ENCODE measurements at places on chromosomes 2 and 18.

GRCh38 chr2:208285853-208286252, 19.8 kb downstream of the PIKFYVE start:
- no peaks in the 10 kb centered on the region for H3K27me3 ChIP-seq
- no peak for DNase-seq
- H3K27ac ChIP-seq, result no peak overlapping the region
- no peaks in the 10 kb centered on the region for H3K36me3 ChIP-seq

GRCh38 chr2:127528487-127528886, 2.2 kb upstream of the IWS1 start:
- H3K27ac ChIP-seq, result no peak overlapping the region
- DNase-seq, result no peak
- H3K36me3 ChIP-seq, result no peaks in the 10 kb centered on the region
- no peak overlapping the region for H3K4me3 ChIP-seq
- H3K4me1 ChIP-seq, result peaks cover 14% of the 10 kb centered on the region
- H3K27me3 ChIP-seq, result no peaks in the 10 kb centered on the region

- no peak overlapping the region for H3K27ac ChIP-seq
- no peak for DNase-seq
- no peaks in the 10 kb centered on the region for H3K4me1 ChIP-seq
- H3K36me3 ChIP-seq, result no peaks in the 10 kb centered on the region
- H3K4me3 ChIP-seq, result no peak overlapping the region
Measured at GRCh38 chr2:203744091-203744490, 37.7 kb downstream of the CD28 start.

DNA sequence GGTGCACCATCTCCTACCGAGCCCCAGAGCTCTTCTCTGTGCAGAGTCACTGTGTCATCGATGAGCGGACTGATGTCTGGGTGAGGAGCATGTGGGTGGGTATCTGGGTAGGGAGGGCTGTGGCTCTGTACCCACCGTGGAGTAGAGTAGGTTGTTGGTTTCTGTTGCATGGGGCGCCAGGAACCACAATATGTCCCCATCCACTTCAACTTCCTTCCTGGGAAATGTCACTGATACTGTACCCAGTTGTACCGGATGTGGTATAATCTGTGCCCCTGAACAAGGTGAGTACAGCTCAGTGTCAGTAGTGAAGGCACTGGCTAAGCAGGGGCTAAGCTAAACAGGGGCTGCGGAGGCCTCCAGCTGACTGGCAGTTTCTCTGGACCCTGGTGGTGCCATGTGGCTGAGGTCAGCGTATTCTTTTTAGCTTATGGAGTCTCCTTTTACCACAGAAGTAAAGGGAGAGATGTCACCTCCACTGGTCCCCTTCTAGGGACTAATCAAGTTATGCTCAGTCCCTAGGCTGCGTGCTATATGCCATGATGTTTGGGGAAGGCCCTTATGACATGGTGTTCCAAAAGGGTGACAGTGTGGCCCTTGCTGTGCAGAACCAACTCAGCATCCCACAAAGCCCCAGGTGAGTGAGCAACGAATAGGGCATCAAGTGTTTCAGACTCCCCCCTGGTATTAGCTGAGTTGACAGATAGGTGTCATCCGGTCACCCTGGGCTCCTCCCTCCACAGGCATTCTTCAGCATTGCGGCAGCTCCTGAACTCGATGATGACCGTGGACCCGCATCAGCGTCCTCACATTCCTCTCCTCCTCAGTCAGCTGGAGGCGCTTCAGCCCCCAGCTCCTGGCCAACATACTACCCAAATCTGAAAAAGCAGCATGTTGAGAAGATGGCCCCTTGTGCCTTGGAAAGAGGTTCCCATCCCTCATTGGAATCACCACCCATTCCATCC, 2.7 kb downstream of the STK16 start:
- H3K27me3 ChIP-seq, result no peaks in the 10 kb centered on the region
- H3K4me1 ChIP-seq, result peaks cover 26% of the 10 kb centered on the region
- H3K4me3 ChIP-seq, result no peak overlapping the region
- no peaks in the 10 kb centered on the region for H3K36me3 ChIP-seq
- H3K27ac ChIP-seq, result no peak overlapping the region
- no peak for DNase-seq

GRCh38 chr2:147589127-147589526, 255.7 kb upstream of the ACVR2A start:
- H3K27me3 ChIP-seq, result no peaks in the 10 kb centered on the region
- H3K4me3 ChIP-seq, result no peak overlapping the region
- H3K27ac ChIP-seq, result no peak overlapping the region
- no peaks in the 10 kb centered on the region for H3K4me1 ChIP-seq
- no peak for DNase-seq

GRCh38 chr2:24509425-24509824, 18.4 kb downstream of the NCOA1 start:
- H3K4me3 ChIP-seq, result no peak overlapping the region
- H3K27ac ChIP-seq, result no peak overlapping the region
- H3K36me3 ChIP-seq, result no peaks in the 10 kb centered on the region
- DNase-seq, result no peak
- peaks cover 21% of the 10 kb centered on the region for H3K4me1 ChIP-seq

DNA sequence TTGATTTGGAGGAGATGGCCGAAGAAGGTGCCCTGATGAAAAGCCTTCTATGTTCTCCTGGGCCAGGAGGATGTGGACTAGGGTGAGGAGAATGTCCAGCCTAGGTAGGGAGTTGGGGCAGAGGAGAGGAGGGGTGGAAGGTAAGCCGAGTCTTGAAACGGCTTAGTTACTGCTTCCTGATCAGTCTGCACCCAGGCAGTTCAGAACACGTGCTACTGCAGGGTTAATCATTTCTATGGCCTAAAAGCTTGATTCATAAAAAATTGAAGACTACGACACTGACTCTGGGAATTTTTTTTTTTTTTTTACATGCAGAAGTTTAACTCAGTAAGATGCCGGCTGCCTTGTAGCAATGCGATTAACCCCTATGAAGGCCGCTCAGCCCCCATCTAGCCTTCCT, 125.3 kb downstream of the TMEM163 start:
- H3K4me3 ChIP-seq, result no peak overlapping the region
- H3K27me3 ChIP-seq, result no peaks in the 10 kb centered on the region
- no peak for DNase-seq
- no peaks in the 10 kb centered on the region for H3K36me3 ChIP-seq
- H3K4me1 ChIP-seq, result no peaks in the 10 kb centered on the region
- no peak overlapping the region for H3K27ac ChIP-seq

DNA sequence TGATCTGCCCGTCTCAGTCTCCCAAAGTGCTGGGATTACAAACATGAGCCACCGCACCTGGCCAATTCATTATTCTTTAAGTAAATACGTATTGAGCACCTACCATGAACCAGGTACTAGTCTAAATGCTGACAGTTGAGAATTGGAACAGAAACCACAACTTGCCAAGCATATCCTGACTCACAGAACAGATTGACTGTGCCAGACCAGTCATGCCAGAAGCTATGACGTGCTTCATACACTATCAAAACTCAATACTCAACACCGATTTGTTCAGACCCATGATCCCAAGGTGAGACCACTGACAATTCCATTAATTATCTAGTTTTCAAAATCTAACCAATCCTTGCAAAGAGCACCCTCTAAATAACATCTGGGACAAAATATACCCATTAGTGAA, 148.6 kb downstream of the B3GNT2 start:
- no peak for DNase-seq
- no peaks in the 10 kb centered on the region for H3K36me3 ChIP-seq

- no peaks in the 10 kb centered on the region for H3K4me1 ChIP-seq
- no peak overlapping the region for H3K27ac ChIP-seq
- no peaks in the 10 kb centered on the region for H3K27me3 ChIP-seq
- H3K36me3 ChIP-seq, result no peaks in the 10 kb centered on the region
Measured at GRCh38 chr2:20065885-20066602, 14.6 kb upstream of the LAPTM4A start.

DNA sequence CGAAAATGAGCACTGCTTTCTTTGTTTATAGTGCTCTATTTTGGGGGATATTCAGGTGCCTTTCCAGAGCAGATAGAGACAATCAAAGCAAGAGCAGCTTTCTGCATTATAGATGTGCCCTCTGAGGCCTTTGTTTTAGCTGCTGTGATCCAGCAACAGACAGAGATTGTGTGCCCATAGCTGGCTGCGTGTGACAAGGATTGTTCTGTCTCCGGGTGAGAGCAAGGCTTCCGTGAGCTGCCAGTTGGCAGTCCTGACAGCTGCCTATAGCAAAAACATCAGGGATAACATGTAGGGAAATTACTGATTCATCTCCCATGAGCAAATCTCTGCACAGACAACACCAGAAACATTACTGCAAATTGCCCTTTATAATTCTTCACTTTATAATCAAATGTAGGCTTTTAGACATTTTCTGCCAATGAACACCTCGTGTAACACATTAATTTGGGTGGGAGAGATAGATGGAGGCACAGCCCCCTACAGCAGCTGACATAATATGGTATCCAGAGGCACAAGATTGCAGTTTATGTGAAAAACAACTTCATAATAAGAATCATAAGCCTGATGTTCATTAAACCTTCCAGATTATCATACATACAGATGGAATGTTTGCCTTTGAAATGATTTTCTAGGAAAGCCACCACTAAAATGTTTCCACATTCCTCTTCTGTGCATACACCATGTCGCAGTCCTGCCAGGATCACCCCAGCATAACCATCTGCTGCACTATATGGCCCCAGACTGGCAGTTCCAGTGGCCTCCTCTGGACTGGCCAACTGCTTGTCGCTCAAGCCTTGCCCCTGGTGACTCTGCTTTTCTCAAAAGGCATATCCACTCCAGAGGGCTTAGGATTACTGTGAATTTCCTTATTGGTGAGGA, 131.2 kb downstream of the TRIB2 start:
- H3K4me3 ChIP-seq, result no peak overlapping the region
- DNase-seq, result no peak
- no peaks in the 10 kb centered on the region for H3K4me1 ChIP-seq
- H3K27me3 ChIP-seq, result no peaks in the 10 kb centered on the region
- H3K27ac ChIP-seq, result no peak overlapping the region
- no peaks in the 10 kb centered on the region for H3K36me3 ChIP-seq

- no peaks in the 10 kb centered on the region for H3K27me3 ChIP-seq
- H3K27ac ChIP-seq, result no peak overlapping the region
- no peak overlapping the region for H3K4me3 ChIP-seq
Measured at GRCh38 chr18:76553715-76554546, 58.9 kb upstream of the ZNF516 start.

DNA sequence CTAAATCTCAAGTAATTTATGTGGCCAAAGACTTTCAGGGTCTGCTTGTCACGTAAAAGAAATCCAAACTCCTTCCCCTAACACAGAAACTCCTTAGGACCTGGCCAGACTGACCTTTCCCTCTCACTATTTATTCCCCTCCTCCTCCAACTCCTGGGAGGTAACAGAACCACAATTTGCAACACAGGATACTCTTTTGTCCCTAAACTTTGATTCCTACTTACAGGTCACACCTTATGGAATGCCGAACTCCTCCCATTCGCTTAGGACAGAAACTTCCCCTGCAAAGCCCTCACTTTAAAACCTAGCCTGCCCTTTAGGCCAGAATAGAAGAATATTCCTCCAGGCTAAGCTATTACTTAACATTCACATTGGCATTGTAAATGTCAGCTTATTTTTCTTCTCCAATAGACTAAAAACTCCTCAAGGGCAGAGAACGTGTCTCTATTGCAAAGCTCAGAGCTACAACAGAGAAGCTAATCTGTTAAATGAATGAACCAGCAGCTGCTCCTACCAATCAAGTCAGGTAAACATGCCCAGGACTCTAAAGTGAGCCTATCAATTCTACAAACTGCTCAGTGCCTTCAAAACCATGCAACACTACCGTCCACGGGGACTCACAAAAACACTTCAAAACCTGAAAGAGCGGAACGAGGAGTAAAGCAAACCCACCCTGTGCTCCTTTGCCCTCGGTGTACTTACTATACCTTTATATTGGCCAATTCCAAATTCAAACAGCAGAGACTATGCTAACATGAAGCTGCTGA, 6.1 kb downstream of the INO80D start:
- H3K27ac ChIP-seq, result no peak overlapping the region
- H3K27me3 ChIP-seq, result no peaks in the 10 kb centered on the region
- H3K36me3 ChIP-seq, result no peaks in the 10 kb centered on the region
- H3K4me3 ChIP-seq, result no peak overlapping the region
- DNase-seq, result no peak
- peaks cover 5% of the 10 kb centered on the region for H3K4me1 ChIP-seq

DNA sequence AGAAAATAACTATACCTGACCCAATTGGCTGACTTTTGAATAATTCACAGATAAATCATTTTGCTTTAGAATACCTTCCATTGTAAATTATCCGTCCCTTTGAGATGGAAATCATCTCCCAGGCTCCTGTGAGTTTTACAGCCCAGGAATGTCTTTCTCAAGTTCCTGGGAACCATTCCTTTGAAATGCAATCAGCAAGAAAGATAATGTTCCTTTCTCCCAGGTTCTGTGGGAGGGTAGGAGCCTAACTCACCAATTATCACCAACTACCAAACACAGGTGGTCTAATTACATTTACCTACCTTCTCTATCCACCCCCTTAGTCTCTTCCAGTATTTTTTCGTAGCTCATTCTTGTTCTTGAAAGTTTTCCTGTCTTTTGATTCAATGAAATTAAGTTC, 1016.0 kb downstream of the SOCS6 start:
- no peak overlapping the region for H3K27ac ChIP-seq
- no peaks in the 10 kb centered on the region for H3K36me3 ChIP-seq
- H3K4me3 ChIP-seq, result no peak overlapping the region
- no peak for DNase-seq
- H3K4me1 ChIP-seq, result no peaks in the 10 kb centered on the region

- no peak for DNase-seq
- no peaks in the 10 kb centered on the region for H3K36me3 ChIP-seq
- H3K27ac ChIP-seq, result peak overlapping the region; percentile 75
Measured at GRCh38 chr2:69776886-69777785, 35.2 kb downstream of the ANXA4 start.

DNA sequence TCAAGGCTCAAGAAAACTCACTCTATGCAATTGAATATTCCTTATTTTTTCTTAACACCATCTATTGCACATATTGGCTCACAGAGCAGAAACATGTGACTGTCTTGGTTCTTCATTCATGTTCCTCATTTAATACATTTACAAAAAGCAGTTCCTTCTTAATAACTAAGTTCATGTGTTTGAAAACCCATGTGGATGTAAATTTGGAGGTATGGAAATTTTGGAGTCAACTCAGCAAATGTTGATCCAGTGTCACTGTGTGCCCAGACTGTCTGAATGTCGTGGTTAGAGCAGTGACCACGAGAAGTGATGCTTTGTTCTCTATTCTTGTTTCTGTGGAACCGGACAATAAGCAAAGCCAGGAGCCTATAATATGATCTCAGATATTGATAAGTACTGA, 299.1 kb downstream of the SETBP1 start:
- no peaks in the 10 kb centered on the region for H3K4me1 ChIP-seq
- H3K36me3 ChIP-seq, result no peaks in the 10 kb centered on the region
- H3K27me3 ChIP-seq, result no peaks in the 10 kb centered on the region
- H3K4me3 ChIP-seq, result no peak overlapping the region

DNA sequence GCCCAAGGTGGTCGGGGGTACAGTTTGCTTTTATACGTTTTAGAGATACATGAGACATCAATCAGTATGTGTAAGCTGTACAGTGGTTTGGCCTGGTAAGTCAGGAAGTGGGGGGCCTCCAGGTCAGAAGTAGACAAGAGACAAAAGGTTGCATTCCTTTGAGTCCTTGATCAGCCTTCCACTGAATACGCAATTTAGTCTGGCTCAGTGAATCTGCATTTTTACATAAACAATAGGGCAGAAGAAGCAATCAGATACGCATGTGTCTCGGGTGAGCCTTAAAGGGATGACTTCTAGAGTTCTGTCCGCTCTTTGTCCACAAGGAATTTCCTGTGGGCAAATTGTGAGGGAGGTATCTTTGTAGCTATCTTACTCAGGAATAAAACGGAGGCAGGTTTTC, 87.2 kb downstream of the SOWAHC start:
- no peak overlapping the region for H3K4me3 ChIP-seq
- no peak overlapping the region for H3K27ac ChIP-seq
- peaks cover 9% of the 10 kb centered on the region for H3K4me1 ChIP-seq

GRCh38 chr2:224999754-225000153, 42.5 kb downstream of the DOCK10 start:
- no peak overlapping the region for H3K27ac ChIP-seq
- H3K4me1 ChIP-seq, result no peaks in the 10 kb centered on the region
- H3K27me3 ChIP-seq, result no peaks in the 10 kb centered on the region
- no peak overlapping the region for H3K4me3 ChIP-seq

Measured in pancreas (tissue), 10 donors.